ENCODE measurements at places on chromosomes 12 and 14. TPM values are rescaled to one million over a fixed set of nuclear protein-coding genes. Genes with fewer than 3 reads are reported as not detected.

The TMEM30B gene
- 0.51 TPM for total RNA-seq

The DAO gene
- total RNA-seq = not detected

The STX2 gene
- 35.2 TPM for total RNA-seq

The A2M gene
- 239 TPM for total RNA-seq

The SMIM41 gene
- total RNA-seq = 2.0 TPM

The GUCY2C gene
- total RNA-seq = not detected

The C14orf39 gene
- total RNA-seq = not detected

Data from fibroblast of lung (primary cell).